ENCODE measurements at places on chromosomes 7 and 10. TPM values are rescaled to one million over a fixed set of nuclear protein-coding genes. Genes with fewer than 3 reads are reported as not detected.

MYO3A gene
- 7.5 TPM for polyA plus RNA-seq

ADRB1 gene
- polyA plus RNA-seq = not detected

FMC1 gene
- 22.8 TPM for polyA plus RNA-seq

DNA sequence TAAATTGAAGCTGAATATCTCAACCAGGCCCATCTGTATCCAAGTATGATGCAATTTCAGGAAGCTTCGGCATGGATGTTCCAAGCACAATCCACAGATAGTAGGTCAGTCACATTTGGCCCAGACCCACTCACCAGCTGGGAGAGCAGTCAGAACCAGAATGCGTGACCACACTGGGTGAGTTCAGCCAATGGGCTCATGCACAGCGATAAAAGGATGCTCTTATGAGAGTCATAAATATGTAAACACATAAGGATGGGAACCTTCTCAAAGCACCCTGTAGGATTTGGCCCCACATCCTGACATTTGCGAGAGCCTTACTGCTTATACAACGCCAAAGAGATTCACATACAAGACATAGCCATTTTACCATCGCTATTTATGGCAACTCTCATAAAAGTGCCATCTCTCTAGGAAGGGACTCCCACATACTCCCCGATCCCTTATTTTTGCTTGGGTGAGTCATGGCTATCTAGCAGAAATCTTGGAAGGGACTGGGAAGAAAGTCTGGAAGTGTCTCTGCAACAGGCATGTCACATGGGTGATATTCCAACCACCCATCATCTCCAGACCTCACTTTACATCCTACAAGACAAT lies 3.0 kb downstream of the AFAP1L2 start:
- no peak for DNase-seq

- DNase-seq = no peak
Observed at GRCh38 chr10:99329304-99329553, at the start of gene CNNM1. Gene CNNM1 (plus strand): TSS chr10:99329356. CDS start chr10:99329388, 32 bp downstream.

TEX36 gene
- polyA plus RNA-seq = not detected

DNA sequence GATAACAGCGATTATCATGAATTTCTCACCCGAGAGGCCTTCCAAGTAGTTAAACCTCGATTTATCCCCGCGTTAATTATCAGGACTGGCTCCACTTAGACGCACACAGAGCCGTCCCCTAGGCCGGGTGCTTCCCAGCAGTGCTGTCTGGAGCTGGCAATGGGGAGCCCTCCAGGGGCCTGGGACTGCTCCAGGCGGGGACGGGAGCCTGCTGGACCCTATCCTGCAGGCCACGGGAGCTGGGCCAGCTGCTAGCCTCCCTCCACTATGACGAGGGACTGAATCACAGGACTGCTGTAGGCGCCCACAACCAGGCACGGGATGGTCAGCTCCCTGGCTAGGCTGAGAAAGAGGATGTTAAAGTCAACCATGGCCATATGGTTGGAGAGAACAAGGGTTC lies 229.1 kb downstream of the ELFN1 start:
- DNase-seq = no peak

GRCh38 chr10:17176091-17176490 lies 25.4 kb downstream of the TRDMT1 start:
- no peak for DNase-seq

SLC18A3 gene
- not detected for polyA plus RNA-seq

GRCh38 chr7:2546776-2547586 lies 8.3 kb downstream of the BRAT1 start:
- no peak for DNase-seq

- no peak for DNase-seq
Observed at GRCh38 chr10:44689368-44689767, 221.8 kb upstream of the TMEM72 start.

- DNase-seq = no peak
Observed at GRCh38 chr10:15053061-15053460, 9.3 kb downstream of the OLAH start.

DNA sequence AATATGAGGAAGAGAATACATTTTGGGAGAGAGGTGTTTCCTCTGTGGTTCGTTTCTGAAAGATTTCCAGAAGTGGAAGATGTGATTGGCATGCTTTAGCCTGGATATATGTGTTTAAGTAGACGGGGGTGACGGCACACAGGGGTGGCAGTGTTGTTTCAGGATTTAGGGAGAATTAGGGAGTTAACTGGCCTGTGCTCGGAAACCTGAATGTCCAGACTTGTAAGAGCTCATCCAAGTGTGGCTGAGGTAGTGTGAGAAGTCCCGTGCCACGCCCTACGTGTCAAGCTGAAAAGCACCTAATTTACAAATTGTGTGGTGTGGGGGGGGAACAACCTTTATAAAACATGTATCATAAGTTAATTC lies 1.1 kb downstream of the RALA start:
- DNase-seq = no peak

DNA sequence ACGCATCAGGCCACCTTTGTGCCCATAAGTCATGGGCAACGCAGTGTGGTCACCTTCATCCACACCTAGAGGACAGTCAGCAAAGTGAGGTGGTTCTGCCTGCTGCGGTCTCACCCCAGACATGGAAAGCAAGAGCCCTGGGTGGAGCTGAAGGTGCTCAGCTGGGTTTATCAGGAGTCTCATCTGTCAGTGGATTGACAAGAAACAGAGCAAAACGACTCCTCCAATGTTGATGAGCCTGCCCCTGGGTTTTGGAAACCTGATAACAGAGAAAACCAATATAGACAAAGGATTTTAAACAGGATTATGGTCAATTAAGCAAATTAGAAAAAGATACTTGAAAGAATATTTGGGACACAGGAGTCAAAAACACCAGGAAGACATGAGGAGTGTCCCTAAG lies 229.3 kb upstream of the PRSS58 start:
- no peak for DNase-seq

DNA sequence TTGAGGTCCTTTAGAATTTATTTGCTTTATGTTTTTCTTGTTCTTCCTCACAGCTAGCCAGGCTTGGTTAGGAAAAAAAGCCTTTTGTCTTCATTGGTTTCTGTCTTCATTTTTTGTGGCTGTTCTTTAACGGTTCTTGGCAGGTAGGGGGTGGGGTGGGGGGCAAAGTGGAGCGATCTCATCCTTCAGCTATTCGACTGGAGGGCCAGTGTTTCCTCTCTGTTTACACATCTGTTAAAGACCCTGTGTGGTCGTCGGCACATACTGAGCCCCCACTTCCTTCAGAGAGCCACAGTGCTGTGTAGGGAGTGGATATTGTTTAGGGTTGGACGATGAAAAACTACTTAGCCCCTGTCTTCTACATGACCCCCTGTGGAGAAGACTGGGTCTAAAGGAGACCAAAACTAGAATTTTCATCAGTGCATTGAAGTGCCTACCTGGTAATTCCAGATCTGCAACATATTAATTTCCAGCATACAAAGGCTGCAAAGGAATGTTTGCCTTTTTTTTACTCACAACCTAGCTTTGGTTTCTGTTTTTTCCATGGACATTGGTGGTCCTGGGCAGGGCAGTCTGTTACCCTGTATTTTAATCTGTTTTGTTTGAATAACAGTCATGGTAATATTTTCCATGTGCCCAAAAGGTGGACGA lies 29.0 kb downstream of the PRPF18 start:
- no peak for DNase-seq

CHN2 gene
- 18.1 TPM for polyA plus RNA-seq

DNA sequence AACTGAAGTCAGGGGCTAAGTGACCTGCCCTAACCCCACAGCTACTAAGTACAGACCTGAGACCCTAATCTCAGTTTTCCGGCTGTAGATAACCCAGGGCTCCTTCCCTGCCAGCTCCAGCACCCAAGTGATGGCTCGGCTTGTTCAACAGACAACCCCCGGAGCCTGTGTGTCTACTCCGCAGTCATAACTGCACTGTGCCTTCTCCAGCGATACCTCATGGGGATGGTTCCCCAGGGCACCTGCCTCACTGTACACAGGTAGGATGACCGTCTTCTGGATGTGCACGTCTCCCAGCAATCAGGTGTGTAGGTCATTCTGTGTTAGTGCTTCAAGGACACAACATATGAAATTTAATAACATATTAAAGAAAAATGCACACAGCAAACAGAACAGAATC lies 37.1 kb downstream of the CPXM2 start:
- no peak for DNase-seq

ZC3HAV1L gene
- 20.9 TPM for polyA plus RNA-seq

PPP1R3C gene
- polyA plus RNA-seq = 34.0 TPM

DNA sequence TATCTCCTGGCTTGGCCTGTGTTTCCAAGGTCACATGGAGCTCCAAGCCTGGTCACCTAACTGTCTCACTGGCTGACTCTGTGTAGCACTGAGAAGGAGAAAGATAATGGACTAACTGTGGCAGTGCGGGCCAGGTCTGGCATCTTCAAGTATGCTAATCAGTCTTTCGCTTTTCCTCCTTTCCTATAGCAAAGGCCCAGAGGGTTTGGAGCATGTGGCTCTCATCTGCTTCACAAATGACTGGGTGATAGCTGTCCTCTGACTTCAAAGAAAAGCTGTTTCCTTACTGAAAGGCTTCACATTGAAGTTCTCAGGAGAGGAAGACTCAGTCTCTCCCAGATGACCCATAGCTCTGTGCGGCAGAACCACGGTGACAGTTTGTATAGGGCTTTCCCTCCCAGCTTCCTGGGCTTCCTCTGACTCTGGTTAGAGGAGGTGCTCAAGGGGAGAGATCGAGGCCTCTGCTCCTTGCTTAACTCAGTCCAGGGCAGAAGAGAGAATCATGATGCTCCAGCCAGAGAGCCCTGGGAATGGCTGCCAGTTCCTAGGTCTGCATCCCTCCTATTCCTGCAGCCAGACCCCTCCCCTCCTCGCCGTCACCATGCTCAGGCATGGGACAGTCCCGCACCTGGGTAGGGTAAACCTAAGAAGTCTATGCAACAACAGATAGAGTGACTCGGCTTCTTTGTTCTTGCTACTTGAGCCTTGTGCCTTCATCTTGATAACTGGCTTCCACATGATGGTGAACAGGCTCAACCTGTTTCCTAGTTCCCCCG lies 72.3 kb downstream of the CCDC71L start:
- DNase-seq = no peak

GRCh38 chr7:124881981-124882380 lies 47.6 kb downstream of the POT1 start:
- no peak for DNase-seq

LIPJ gene
- 0.32 TPM for polyA plus RNA-seq

- no peak for DNase-seq
Observed at GRCh38 chr7:42832667-42833066, 79.2 kb downstream of the C7orf25 start.

SLC16A12 gene
- polyA plus RNA-seq = 32.0 TPM

GRCh38 chr7:106071999-106072714 lies 40.0 kb downstream of the SYPL1 start:
- no peak for DNase-seq

GRCh38 chr7:35691827-35692307 lies 3.1 kb downstream of the HERPUD2 start:
- no peak for DNase-seq

DNA sequence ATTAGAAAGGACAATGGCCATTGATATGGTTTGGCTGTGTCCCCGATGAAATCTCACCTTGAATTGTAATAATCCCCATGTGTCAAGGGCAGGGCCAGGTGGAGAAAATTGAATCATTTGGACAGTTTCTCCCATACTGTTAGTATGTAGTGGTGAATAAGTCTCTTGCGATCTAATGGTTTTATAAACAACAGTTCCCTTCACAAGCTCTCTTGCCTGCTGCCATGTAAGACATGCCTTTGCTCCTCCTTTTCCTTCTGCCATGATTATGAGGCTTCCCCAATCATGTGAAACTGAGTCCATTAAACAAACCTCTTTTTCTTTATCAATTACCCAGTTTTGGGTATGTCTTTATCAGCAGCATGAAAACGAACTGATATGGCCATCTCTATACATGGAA lies 302.7 kb downstream of the SFMBT2 start:
- DNase-seq = no peak

DNA sequence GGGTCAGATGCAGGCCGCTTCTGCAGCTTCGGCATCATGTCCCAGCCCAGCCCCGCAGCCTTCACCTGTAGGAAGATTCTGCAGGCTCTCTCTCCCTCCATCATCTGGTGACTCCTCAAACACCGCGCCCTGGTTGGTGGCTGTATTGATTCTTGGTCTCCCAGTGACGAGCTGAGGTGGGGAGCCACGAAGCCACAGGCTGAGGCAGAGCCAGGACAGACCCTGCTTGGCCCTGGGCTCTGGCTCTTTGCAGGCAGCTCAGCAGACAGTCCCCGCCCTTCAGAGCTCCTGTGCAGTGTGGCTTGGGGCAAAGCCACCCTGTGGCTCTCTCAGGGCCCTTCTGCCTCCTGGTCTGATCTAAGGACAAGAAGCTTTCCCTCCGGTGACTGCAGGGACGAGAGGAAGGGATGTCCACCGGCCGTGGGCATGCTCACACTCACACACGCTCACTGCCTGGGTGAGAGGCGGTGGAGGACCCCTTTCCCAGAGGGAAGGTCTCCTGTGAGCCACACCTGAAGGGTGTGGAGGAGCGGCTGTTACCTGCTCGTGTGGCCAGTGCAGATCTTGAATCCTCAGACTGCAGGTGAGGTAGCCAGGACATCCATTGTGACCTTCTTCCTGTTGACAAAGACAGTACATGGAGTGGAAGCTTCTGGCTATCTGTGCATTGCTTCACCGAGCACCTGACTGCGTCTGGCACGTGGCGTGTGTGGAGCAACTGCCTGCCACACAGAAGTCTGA lies 79.6 kb downstream of the INPP5A start:
- DNase-seq = no peak

VGF gene
- polyA plus RNA-seq = 0.17 TPM

LRRTM3 gene
- polyA plus RNA-seq = 6.2 TPM

IRF5 gene
- polyA plus RNA-seq = 7.3 TPM

- DNase-seq = no peak
Observed at GRCh38 chr7:102983602-102984001, 70.8 kb downstream of the LRRC17 start.

TFEC gene
- polyA plus RNA-seq = 38.6 TPM

Data from renal cortex interstitium (tissue), 15 donors.